ENCODE measurements at places on chromosomes 2 and 18.

- peak; percentile 59 for DNase-seq
These were observed 37.0 kb upstream of the TMEM18 start for GRCh38 chr2:714005-714741.

DNA sequence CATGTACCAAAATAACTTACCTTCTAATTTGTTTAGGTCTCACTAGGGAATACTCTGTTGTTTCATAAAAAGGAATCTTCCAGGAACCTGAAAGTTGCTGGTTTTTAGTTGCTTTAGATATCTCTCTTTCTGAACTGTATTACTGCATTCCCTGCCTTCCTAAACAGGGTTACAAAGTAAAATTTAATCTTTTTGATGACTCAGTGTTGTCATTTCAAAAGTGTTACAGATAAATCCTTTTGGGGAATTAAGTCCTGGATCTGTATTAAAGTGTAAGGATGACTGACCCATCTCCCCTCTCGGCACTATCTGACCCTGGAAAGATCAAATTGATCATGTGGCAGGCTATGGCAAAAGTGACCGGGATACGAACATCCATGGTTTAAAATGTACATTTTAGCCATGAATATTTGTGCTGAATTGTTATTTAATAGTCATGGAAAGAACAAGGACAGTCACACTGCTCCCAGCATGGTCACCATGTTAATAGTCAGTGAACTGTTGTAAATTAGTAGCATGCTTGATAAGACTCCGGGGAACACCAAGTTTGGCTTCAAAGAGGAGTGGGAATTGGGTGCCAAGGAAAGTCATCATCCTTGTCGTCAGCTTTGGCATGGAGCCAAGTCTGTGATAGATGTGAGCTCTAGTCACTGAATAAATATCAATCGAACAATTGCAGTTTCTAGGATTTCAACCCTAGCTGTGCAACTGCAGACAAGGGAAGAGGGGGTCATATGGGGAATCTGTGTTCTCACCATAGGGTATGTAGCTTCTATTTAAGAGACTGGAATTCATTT is 4.2 kb downstream of the PLEKHA3 start:
- DNase-seq = peak; percentile 31

DNA sequence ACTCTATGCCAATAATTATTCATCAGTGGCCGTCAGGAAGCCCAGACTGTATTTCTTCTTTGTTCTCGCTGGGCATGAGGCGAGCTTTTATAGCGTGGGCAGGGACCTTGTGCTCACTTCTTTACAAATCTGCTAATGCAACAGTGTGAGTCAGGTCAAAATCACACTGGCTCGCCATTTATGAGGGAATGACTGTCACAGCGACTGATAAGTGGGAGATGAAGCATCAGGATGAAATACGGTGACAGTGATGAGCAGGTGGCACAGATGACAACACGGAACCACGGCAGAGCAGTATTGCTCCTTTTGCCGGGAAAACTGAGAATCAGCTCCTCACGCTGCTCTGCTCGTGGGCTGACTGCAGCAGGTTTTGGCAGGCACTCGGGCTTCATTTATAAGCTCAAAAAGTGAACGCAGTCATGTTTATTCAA is 20.5 kb downstream of the TYMS start:
- no peak for DNase-seq

DNA sequence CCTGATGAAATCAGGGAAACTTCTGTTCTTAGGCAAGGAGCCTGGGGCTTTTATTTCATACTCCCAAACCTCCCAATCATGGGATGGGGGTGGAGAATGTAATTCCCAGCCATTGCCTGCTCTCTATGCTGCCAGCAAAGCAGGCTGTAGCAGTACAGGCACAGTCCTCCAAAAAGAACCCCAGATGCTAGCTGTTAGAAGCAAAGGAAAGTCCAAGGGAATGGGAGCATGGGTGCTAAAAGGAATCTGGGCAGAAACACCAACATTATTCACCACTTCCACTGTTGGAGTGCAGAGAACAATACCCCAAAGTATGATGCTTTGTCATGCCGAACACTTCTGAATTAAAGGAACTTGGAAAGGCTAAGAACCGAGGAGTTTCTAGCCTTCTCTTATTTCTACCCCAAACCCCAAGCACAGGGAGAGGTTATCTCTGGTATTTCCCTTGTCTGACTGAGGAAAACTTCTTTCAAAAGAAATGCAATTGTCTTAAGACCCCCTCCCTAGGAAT is 24.7 kb downstream of the MDH1 start:
- no peak for DNase-seq

- DNase-seq = peak; percentile 84
These were observed 25.8 kb downstream of the PKP4 start for GRCh38 chr2:158482594-158482993.

DNA sequence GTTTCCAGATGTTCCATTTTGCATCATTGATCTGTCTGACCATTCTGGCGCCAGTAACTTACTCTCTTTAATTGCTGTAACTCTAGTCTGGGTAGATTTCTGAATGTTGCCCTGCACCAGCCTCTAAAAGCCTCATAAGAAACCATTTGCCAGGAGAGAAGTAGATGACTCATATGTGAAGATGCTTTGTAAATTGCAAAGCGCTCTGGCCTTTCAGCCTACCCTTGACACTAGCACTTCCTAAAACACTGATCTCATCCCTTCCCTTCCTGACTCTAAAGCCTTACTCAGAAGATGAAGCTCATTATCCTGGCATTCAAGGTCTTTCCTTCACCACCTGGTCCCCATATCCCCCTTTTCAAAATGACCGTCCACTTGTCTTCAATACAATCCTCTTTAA is 193.2 kb upstream of the MEX3C start:
- no peak for DNase-seq

- peak; percentile 1 for DNase-seq
These were observed 31.3 kb upstream of the CNTNAP5 start for GRCh38 chr2:123993728-123994323.

DNA sequence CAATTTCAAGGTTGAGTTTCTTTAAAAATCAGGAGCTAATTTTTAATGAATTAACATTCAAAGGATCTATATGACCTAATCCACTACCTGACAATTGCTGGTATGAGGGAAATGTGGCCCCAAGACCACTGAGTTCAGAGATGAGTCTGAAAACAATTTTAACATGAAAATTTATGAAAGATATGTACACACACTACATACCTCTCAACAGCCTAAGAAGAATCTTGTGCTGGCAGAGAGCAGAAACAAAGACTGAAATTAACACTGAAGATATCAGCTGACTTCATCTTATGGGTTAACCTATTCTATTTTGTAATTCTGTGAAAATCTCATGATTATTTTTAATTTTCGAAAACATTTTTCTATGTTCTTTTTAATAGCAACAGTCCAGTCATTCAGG is 1.7 kb downstream of the FAP start:
- no peak for DNase-seq

DNA sequence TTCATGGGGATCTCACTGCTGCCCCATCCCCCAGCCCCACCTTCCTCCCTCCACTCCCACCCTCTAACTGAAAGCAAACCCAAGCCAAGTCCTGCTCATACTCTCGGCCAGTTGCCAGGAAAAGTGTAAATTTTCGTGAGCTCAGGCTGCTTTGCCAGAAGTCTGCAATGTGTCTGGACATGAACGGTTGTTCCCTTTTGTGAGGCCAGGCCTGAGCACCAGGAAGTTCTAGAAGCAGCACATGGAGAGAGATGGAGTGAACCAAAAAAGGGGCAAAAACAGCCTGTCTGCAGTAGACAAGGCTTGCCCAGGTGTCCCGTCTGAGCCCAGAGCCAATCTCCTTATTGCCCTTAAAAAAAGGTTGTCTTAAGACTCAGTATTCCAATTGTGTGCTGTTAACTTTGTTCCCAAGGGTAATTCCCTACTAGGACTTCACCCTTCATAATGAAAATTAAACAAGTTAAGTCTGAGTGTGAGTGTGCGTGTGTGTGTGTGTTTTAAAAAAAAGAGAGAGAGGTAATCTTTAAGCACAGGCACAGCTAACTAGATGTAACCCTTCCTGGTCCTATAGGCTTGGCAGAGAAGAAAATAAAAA is 247.1 kb downstream of the BCL11A start:
- DNase-seq = no peak

GRCh38 chr2:126978333-126978732 is 79.6 kb downstream of the TEX51 start:
- no peak for DNase-seq

DNA sequence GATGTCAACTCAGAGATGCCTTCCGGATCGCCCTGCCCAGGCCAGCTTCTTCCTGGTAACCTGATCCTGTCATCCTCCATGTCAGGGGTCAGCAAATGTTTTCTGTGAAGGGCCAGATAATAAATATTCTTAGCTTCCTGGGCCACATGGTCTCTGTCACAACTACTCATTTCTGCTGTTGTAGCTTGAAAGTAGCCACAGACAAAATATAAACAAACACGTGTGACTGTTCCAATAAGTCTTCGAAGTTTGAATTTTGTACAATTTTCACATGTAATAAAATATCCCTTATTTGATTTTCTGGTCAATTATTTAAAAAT is 35.8 kb downstream of the ANXA4 start:
- no peak for DNase-seq

DNA sequence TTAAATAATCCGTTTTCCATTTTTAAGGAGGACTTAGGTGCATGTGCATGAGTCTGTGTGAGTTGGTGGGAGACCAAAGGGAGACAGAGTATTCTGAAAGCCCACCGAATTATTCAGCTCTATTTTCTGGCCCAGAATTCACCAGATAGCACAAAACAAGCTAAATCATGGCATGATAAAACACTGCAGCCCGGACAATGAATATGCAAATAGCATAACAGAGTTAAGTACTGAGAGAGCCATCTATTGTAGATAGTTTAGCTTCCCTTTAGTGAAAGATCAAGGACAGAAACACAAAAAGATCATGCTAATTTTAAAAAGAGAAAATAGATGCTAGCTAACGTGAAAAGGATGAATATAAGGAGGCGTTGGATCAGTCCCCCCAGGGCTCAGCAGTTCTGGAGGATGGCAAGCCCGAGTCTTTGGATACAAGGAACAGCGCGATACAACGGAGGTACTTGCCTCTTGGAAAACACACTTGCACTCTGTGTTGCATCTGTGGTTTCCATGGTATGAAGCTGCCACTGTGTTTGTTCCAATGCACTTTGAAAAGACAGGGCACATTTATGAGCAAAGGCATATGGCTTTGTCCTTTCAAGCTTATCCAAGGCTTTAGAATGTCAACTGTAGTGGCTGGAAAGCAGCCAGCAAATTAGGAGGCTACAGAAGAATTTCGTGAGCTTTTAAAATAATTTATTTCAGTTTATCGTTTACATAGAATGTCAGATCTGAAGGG is 119.9 kb downstream of the LYPD1 start:
- DNase-seq = no peak

DNA sequence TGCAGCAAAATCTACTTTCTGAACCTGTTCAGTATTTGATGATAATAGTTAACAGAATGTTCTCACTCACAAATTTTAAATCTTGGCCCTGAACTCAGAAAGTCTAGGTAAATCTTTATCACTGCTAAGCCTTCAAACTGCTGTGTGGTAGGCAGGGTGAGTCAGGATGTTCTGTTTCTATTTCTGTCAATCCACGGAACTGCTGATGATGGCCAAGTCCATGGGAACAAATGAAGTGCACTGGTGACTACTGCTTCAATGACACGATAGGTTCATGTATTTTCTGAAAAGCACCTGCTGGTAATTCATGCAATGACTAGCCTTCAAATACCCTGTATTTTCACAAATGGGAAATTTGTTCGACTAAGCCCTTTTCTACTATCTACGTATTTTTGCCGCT is 14.2 kb downstream of the NIFK start:
- DNase-seq = peak; percentile 75

DNA sequence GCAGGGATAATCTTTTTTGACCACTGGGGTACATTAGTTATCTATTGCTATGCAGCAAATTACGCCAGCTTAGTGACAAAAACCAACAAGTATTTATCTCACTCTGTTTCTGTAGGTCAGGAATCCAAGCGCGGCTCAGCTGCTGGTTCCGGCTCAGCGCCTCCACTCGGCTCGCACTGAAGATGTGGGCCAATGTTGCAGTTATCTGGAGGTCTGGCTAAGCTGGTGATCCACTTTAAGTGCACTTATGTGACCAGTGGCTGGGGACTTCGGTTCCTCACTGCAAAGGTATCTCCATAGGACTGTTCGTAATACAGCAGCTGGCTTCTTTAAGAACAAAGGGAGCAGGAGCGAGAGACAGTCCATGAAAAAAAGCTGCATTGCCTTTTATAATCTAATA is 591.9 kb downstream of the TMEM182 start:
- DNase-seq = no peak

- no peak for DNase-seq
These were observed 26.2 kb upstream of the KDM3A start for GRCh38 chr2:86414996-86415395.

DNA sequence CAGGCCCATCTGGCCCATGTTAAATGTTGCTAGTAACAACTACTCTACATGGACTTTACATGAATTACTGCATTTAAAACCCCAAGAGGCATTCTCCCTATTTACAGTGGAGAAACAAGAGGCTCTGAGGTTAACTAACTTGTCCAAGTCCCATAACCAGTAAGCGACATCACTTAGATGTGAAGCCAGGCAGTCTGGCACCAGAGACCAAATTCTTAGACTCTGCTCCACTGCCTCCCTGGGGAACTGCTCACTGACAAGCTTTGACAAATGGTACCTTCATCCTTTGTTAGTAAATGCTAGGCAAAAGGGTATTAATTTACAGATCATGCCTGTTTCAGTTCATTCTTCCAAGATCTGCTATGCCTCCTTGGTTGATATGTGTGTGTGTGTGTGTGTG is 124.8 kb downstream of the AFF3 start:
- DNase-seq = peak; percentile 35

DNA sequence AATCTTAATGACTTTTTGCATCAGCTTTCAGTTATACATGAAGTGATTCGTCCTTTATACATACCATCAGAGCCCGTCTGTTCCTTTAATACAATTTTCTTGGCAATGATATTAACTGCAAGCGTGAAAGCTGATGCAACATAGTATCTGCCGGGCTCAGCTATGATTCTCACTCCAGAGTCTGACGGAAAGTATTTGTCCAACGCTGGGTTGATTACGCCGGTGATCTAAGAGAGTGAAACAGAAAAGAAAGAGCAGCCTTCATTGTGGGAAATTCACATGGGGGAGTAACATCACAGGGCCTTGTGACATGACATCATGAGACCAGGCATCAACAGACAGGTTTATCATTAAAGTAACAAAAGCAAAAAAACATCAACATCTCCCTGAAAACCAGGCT is 6.2 kb downstream of the ODC1 start:
- DNase-seq = no peak

DNA sequence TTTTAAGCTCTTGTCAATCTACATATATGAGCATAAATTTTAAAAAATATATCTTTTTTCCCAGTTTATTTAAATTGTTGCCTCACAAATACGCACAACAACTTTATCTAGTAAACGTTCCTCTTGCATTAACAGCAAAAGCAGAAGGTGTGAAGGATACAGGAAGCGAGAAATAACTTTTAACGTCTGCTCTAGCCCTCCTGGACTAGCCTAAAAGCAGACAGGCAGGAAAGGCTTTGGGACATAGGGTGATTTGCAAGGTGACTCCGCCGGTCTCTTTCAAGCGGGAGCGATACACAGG is 434 bp upstream of the DUSP19 start:
- no peak for DNase-seq

- DNase-seq = no peak
These were observed 462.2 kb downstream of the PIK3C3 start for GRCh38 chr18:42417189-42417588.

- DNase-seq = no peak
These were observed 55.0 kb downstream of the SLC9A2 start for GRCh38 chr2:102674370-102674769.

GRCh38 chr18:77113361-77114151 is 19.0 kb downstream of the MBP start:
- no peak for DNase-seq

- no peak for DNase-seq
These were observed 1.8 kb downstream of the ACVR1 start for GRCh38 chr2:157874348-157874747.

GRCh38 chr2:14401873-14402272 is 230.6 kb upstream of the LRATD1 start:
- peak; percentile 38 for DNase-seq

Measured in renal cortical epithelial cell (primary cell).